GM20000 (cell line): ENCODE measurements at places on chromosomes 6 and 20.
A peak's percentile ranks its signal among the peaks of the same experiment; 100 is the strongest.

GRCh38 chr6:138640028-138640427 lies 133.5 kb upstream of the CCDC28A start:
- DNase-seq, result no peak

GRCh38 chr6:34537922-34538550 lies 18.1 kb downstream of the SPDEF start:
- DNase-seq, result no peak

DNA sequence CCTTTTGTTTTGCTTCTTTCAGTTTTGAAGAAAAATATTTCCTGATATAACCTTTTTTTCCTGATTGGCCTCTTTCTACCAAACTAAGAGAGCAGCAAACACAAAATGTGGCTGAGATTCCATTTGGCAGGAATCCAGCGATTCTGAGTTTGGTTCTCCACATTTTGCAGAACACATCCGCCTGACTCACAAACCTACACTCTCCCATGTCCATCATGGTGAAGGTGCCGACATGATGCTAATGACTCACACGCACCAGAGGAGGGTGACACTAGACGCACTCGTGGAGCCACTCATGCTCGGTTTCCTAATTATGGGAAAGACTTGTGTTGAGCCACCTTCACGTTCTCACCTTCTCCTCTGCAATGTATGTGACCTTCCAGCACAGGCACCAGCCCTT lies 45.9 kb upstream of the DUSP22 start:
- no peak for DNase-seq

GRCh38 chr6:31663126-31663960 lies 1.5 kb downstream of the GPANK1 start:
- DNase-seq, result no peak

- no peak for DNase-seq
These were observed 77.6 kb downstream of the SRC start for GRCh38 chr20:37423545-37423944.

- DNase-seq, result no peak
These were observed 1.9 kb downstream of the TAB2 start for GRCh38 chr6:149319422-149319821.

GRCh38 chr20:58714340-58714922 lies 21.8 kb downstream of the NPEPL1 start:
- peak; percentile 11 for DNase-seq

DNA sequence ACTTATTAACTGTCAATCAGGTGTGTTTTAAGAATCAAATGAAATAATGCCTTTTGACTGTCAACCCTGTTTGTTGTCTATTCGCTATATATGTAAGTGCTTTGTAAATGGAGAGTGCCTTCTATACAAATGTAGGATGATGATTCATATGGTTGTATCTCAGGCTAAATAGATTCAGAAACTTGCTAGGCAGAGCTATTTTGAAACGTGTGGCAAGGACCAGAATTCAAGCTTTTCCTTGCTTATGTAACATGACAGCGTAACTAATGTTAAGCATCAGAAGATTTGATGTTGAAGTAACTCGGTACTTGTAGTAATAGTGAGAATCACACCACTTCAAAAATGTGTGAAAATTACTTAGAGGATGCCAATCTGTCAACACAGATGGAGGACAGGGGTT lies 3.4 kb downstream of the OGFRL1 start:
- DNase-seq, result no peak

GRCh38 chr6:168683621-168684020 lies 242.6 kb downstream of the SMOC2 start:
- no peak for DNase-seq

DNA sequence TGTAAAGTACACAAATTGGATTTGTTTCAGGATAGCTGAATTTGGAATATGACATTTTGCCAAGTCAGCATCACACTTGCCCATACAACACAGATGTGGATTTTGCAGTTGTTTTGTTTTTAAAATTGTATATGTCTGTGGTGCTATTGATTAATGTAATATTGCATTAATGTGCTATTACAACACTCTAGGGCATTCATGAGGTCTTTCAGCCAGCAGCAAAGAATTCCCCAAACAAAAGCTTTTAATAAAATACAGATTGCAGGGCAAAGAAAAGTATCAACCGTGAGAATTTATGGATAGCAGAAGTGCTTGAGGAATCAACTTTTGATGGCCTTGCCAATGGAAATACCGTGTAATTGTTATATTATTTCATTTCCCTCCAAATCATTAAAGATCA lies 144.9 kb downstream of the AIG1 start:
- DNase-seq, result no peak

DNA sequence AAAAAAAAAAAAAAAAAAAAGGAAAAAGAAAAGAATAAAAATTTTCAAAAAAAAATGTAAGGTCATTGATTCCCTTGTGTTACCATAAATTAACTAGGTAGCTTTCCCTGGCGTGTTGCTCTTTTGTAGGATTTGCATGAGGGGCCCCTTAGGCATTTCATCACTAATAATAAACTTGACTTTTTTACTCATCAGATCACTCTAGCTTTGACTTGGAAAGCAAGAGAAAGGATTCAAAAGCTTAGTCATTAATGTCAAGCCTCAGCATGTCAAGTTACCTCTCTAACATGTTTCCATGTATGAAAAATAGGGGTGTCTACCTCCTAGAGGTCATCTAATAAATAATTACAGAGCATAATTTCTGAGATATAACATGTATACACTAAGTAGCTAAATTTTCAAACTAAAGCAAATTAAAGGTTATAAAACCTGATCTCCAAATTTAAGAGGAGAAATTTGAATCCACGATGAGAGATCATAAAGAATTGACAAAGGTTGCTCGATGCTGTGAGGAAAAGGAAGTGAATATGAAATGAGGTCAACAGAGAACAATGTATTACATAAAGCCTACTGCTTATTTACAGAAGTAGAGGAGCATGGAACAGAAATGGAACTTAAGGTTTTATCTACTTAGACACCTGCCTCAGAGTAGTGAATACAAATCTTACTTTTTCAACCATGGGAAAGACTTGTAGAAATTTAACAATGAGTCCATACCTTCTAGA lies 86.8 kb downstream of the ARHGAP18 start:
- no peak for DNase-seq

- no peak for DNase-seq
These were observed 66.6 kb downstream of the BMP7 start for GRCh38 chr20:57199656-57200405.

- DNase-seq, result no peak
These were observed 25.9 kb upstream of the ATXN1 start for GRCh38 chr6:16787128-16787682.

- DNase-seq, result peak; percentile 60
These were observed 197.4 kb upstream of the KCNG1 start for GRCh38 chr20:51220293-51220706.

- DNase-seq, result no peak
These were observed 97.7 kb downstream of the SLC16A10 start for GRCh38 chr6:111184827-111185532.

GRCh38 chr6:97059473-97059872 lies 134.9 kb downstream of the KLHL32 start:
- peak; percentile 53 for DNase-seq

DNA sequence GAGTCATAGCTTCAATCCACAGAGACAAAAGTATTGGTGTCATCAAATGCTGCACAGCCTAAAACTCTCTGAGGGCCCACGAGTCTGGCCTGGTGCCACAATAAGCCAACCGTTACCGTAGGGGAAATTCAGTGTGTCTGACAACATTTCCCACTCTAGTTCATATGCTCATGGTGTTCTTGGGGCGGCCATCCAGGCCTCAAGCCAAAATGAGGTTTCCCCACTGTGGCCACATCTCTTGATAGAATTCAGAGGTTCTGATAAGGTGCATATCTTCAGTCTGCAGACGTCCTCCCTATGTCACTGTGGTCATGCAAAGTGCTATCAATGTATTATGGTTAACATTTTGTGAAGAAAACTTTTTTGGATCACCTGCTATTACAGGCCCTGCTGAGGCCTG lies 627.7 kb downstream of the QKI start:
- DNase-seq, result no peak

GRCh38 chr6:137893181-137893580 lies 26.1 kb downstream of the TNFAIP3 start:
- no peak for DNase-seq

DNA sequence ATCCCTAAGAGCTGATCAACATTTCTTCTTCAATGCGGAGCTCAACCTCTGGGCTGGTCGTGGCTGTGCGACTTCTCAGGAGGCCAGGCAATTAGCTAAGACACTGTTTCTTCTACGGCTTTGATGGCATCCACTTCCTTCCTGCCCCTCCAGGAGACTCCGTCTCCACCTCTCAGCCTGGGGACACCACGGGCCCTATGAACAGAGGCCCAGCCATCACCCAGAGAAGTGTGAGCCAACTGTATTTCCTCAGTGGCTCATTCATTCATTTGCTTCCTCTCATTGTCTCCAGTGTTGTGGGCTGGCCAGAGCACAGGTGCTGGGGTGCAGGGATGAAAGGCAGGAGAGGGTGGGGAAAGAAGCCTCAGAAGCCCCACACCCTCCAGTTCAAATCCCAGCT lies 51.8 kb upstream of the APCDD1L start:
- no peak for DNase-seq

DNA sequence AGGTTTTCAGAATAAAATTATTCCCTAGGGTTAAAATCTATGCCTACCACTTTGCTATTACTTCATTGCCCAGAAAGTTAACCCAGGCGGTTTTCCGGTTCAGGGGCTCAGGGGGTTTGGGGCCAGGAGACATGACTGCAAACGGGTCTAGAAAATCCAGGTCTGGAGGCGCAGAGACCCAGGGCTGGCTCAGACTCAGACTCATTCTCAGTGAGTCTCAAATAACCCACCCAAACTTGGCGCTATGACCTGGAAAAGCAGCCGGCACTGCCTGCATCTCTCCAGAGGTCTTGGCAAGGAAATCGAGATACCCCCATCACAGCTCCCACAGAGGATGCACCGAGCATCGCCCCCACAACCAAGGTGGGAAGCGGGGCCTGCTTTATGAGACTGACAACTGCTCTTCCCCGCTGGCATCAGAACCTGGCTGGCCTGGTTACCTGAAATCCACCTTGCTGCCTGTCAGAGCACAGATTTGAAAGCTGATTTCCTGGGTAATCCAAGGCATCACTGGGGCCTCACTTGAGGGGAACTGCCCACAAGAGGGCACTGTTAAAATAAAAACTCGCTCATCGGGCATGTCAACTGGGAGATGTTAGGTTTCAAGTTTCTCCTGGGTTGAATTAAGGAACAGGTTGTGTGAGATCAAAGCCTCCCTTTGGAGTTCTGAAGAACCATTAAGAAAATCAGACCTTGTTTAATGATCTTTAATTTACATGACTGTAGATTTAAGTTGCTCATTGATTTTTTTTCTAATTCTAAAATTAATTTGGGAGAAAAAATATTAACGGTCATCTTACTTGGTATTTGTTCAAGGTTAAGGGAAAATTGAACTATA lies 55.1 kb downstream of the KIF16B start:
- DNase-seq, result peak; percentile 50

GRCh38 chr20:51382111-51382985 lies 160.2 kb downstream of the NFATC2 start:
- no peak for DNase-seq

DNA sequence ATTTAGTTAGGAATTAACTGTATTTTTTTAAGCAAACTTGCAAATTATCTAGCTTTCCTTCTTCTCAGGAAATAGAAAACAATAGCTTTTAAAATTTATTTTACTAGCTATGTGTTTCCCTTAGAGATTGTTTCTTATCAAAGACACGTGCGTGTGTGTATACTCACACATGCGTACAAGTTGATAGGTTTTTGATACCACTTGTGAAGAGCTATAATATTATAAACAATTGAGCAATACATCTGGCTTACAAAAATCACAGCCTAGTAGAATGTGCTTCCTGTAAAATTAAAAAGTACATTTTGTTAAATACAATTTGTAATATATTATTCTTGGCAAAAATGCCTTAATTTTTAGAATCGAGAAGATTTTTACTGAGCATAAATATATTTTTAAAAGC lies 33.9 kb downstream of the COL12A1 start:
- no peak for DNase-seq

DNA sequence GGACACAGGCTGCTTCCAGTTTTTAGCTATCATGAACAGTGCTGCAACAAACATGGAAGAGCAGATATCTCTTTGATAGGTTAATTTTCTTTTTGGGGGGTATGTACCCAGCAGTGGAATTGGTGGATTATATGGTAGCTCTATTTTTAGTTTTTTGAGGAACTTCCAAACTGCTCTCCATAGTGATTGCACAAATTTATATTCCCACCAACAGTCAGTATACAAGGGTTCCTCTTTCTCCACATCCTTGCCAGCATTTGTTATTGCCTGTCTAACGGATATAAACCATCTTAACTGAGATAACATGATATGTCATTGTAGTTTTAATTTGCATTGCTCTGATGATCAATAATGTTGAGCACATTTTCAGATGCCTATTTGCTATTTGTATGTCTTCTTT lies 237.6 kb downstream of the MMUT start:
- DNase-seq, result no peak

GRCh38 chr20:62031462-62032092 lies 34.1 kb downstream of the TAF4 start:
- DNase-seq, result no peak

GRCh38 chr20:53711333-53712211 lies 117.9 kb upstream of the ZNF217 start:
- DNase-seq, result no peak

DNA sequence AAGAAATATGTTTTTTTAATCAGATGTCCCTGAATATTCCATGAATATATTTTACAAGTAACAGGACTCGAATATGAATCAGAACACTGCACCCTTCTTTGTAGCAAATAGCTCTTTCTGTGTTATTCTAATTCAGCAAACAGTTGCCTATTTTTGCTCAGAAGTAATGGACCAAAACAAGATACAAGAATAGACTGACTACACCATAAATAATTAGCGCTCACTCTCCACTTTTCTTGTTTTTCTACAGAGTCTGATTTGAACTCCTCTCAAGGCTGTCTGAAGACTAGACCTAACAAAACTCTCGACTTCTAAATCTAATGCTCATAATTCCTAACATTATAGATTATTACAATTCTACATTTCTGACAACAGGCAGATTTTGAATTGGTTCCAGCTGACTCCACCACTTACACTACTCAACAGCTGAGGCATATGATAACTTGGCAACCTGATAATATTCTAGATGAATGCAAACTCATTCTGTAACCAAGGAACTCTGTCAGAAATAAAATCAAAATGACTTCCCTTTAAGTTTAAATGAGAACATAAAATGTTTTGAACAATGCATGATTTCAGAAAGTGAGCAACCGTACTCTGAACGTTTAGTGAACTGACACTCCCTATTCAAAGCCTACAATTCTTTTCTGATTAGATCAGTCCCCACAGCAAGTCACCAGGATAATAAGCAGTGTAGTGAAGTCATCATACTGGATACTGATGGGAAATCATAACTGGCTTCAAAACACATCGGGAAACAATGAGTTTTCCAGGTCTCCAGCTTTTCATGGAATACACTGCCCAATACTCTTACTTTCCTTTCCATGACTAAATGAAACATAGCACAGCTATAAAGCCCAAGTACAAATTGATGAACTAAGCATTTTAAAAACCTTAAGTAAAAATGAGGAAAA lies 114.2 kb upstream of the BEND6 start:
- DNase-seq, result no peak
